ENCODE measurements at places on chromosomes 4 and X.

DNA sequence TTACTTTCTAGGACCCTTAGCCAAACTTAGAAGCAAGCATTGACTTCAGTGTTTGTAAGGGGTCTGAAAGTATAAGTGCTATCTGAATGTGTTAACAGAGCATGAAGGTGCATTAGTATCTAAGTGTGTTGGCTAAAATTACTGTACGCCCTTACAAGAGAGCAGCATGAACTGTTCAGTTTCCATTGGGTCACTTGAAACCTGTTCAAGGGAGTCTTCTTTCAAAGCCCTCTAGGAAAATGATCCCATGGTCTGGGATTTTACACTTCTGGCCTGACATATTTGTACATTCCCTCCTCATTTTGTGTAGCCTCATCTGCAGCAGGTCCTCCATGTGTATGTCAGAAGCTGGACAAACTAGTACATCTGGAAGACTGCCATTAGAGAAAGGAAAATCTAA is 3.2 kb downstream of the PRDX4 start:
- DNase-seq = no peak

- DNase-seq = no peak
Observed at GRCh38 chr4:165326831-165327210, 648 bp upstream of the MSMO1 start.

DNA sequence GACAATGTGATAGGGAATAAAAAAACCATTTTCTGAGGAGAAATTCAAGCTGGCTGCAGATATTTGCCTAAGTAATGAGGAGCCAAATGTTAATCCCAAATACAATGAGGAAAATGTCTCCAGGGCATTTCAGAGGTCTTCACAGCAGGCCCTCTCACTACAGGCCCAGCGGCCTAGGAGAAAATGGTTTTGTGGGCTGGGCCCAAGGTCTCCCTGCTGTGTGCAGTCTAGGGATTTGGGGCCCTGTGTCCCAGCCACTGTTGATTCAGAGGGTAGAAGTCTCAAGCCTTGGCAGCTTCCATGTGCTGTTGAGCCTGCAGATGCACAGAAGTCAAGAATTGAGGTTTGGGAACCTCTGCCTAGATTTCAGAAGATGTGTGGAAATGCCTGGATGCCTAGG is 778.7 kb downstream of the CENPC start:
- no peak for DNase-seq

- DNase-seq = no peak
Observed at GRCh38 chr4:125111323-125111722, 203.4 kb upstream of the FAT4 start.

DNA sequence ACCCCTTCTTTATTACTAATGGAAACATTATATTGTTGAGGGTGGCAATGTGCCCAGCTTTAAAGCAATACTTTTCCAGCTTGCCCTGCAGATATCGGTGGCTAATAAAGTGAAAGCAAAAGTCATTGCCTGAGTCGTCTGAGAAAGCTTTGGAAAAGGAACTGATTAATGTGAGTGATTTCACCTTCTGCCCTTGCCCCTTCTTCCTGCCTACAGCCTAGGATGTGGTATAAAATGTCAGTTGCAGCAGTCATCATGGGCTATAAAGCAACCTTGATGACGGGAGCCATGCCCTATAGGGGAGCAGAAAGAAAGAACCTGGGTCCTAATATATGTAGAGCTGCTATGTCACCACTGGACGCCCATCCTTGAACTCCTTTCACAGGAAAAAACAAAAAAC is 132.4 kb upstream of the USP9X start:
- no peak for DNase-seq

DNA sequence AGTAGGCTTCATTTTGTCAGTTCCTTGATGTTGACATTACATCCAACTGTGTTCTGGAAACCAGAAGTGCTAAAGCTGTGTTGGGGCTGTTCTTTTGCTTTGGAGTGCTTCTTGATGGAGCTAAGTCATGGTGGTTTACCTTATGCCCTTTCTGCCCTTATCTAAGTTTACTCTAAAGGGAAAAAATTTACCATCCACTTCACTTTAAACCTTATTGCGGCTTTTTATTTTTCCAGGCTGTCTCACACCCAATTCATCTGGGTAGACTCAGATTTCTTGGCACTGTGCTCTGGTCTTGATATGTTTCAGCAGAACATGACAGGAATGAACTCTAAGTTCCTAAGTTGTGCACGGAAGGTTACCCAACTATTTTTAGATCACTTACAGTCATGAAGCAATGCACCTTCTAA is 104.7 kb upstream of the TTC29 start:
- no peak for DNase-seq

DNA sequence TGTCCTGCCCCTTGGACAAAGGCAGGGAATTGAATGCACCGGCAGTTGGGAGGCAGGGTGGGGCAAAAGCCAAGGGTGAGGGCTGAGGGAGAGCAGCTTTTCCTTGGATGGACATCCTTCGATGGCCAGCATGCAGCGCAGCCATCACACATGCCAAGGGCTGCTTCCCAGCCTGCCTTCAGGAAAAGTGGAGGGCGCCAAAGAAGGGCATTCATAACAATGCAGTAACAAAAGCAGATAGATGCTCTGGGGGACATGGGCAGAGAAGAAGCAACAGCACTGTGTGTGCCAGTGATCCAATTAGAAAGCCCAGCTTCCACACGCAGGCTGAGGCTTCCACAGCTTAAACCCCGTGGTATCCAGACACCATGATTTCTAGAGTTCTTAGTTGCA is 71.5 kb downstream of the TSPAN5 start:
- DNase-seq = no peak

- DNase-seq = no peak
Observed at GRCh38 chr4:169064296-169064695, 54.2 kb upstream of the CBR4 start.

DNA sequence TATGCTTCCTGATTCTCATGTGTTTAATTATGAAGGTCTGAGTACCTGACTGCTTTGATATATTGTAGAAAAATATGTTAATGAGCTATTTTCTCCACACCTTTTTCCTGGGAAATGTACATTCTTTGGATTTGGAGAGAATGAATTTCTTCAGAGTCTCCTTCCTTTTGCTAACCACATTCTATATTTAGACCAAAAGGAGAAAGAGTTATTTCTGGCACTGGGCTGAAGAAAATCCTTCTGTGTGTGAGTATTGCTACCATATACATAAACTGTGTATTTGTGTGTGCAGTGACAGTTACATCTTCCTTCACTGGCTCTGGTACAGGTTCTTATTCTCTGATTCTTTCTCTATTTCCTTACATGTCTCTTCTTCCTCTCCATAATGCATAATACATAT is 44.5 kb upstream of the PGRMC2 start:
- DNase-seq = no peak

- DNase-seq = no peak
Observed at GRCh38 chrX:8235026-8235425, 64.0 kb upstream of the VCX2 start.

DNA sequence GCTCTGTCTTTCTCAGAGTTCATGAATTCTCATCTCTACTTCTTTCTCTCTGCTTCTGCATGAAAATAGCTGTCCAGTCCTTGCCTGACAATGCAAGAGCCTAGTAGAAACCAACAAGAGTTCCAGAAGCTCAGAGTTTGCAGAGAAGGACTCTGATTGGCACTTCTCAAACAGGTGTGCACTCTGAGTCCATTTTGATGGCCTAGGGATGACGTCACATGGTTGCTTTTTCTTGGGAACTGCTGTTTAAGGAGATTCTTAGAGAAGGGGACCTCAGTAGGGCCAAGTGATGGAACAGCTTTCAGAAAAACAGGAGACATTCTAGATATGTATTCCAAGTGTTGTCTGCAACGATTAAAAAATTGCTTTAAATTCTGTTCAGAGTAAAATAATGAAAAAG is 56.8 kb downstream of the HMGB2 start:
- no peak for DNase-seq

DNA sequence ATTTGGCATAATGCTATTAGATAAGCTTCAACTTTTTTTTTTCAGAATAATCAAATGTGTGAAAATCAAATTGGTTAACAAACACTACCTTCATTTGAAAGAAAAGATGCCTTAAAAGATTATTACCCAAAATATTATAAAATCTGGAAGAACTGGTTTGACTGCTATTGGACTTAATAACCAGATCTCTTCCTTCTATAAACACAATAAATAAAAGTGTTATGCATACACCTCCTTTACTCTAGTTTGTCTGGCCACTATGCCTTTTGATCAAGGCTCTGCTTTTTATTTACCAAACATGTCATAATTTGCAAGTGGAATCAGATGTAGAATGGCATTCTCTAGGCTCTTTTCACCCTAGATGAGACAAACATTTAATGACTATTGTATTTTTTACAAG is 897.3 kb upstream of the EPHA5 start:
- DNase-seq = no peak

- DNase-seq = no peak
Observed at GRCh38 chr4:32830160-32830559, 2110.0 kb downstream of the PCDH7 start.

All from ascending aorta (tissue), 2 donors.